Placental epithelial cell (primary cell): ENCODE measurements at places on chromosomes 12 and 14. TPM values are rescaled to one million over a fixed set of nuclear protein-coding genes. Genes with fewer than 3 reads are reported as not detected.

Gene ISM2
- under 0.01 and 0.22 TPM in 2 replicates for total RNA-seq

Gene CMA1
- total RNA-seq, result not detected in 2 replicates

Gene FOXA1
- total RNA-seq, result not detected in 2 replicates

Gene C14orf132
- total RNA-seq, result 0.11 and 0.79 TPM in 2 replicates

Gene NOXRED1
- 1.2 TPM in 1 of 2 replicates, not detected in the other for total RNA-seq

Gene CPSF2
- total RNA-seq, result 22.4 and 37.2 TPM in 2 replicates

Gene TMEM30B
- 9.0 and 10.6 TPM in 2 replicates for total RNA-seq

Gene AHSA1
- 55.7 and 63.4 TPM in 2 replicates for total RNA-seq

Gene NAP1L1
- 191 and 199 TPM in 2 replicates for total RNA-seq

Gene GPR65
- not detected in 2 replicates for total RNA-seq

Gene RASSF9
- under 0.01 and 0.76 TPM in 2 replicates for total RNA-seq

Gene GPR135
- 2.7 and 2.9 TPM in 2 replicates for total RNA-seq

Gene SLC39A9
- total RNA-seq, result 116 and 182 TPM in 2 replicates

Gene CD4
- total RNA-seq, result 0.98 and 1.2 TPM in 2 replicates

Gene ST8SIA1
- not detected in 2 replicates for total RNA-seq
